ENCODE measurements at places on chromosomes 16 and 17. TPM values are rescaled to one million over a fixed set of nuclear protein-coding genes. Genes with fewer than 3 reads are reported as not detected.

GRCh38 chr17:70119983-70120382 lies 45.0 kb downstream of the KCNJ16 start:
- no peak for DNase-seq

DNA sequence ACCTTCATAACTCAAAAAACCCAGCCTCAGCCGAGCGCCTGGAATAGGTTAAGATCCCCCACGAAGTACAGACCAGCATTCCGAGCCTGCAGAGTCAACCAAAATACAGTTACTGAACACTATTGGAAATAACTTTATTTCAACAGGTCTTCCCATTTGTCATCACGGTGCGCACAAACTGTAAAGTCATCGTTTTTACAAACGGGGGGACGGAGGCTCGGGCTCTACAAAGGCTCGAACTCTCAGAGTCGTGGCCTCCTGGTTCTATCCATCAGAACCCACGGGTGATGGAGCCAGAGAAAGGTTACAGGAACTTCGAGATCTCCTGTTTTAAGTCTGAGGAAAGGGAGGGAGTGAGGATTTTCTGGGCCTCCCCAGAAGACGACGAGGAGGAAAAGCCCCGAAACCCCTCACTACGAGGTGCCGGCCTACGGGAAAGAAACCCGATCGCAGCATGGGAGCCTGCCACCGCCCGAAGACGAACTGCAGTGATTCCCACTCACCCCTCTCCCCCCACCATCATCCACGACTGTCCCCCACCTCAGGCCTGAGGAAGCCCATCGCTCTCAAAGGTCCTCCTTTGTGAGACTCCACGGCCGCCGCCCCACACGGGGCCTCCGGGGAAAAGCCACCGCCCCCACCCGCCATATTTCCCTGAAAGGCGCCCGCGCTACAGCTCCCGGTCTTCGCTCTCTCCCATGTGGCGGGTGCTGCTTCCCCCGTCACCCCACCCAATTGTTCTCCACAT lies 917 bp downstream of the YWHAE start:
- peak; percentile 23 for DNase-seq

The RAC3 gene
- total RNA-seq, result 12.2 TPM

The QPRT gene
- total RNA-seq, result 3.9 TPM

The PTX4 gene
- total RNA-seq, result not detected

GRCh38 chr17:34723875-34724274 lies 144.5 kb downstream of the TMEM132E start:
- no peak for DNase-seq

Data from activated CD4-positive, alpha-beta T cell treated with anti-CD3 and anti-CD28 coated beads, Interleukin-2, amount 10 ng/mL, durations not matched to agents 7 days and 5 days (primary cell).